ENCODE measurements at places on chromosomes 16 and 17. TPM values are rescaled to one million over a fixed set of nuclear protein-coding genes. Genes with fewer than 3 reads are reported as not detected.

SRCIN1 gene
- total RNA-seq, result 2.7 TPM

SEC14L1 gene
- total RNA-seq, result 61.9 TPM

MYH13 gene
- total RNA-seq, result not detected

NTN1 gene
- 0.54 TPM for total RNA-seq

CUEDC1 gene
- total RNA-seq, result 59.2 TPM

ZFPM1 gene
- total RNA-seq, result 6.6 TPM

FBXL16 gene
- 11.9 TPM for total RNA-seq

KCNG4 gene
- total RNA-seq, result not detected
